ENCODE measurements at places on chromosomes 7 and 10. TPM values are rescaled to one million over a fixed set of nuclear protein-coding genes. Genes with fewer than 3 reads are reported as not detected.

Gene PRLHR
- polyA plus RNA-seq: 0.54 TPM

Gene NEUROD6
- 13.4 TPM for polyA plus RNA-seq

Gene DGKI
- polyA plus RNA-seq: 12.4 TPM

Gene GARIN1A
- 3.1 TPM for polyA plus RNA-seq

Gene CAV1
- 27.0 TPM for polyA plus RNA-seq
